ENCODE measurements at places on chromosomes 3 and 15. TPM values are rescaled to one million over a fixed set of nuclear protein-coding genes. Genes with fewer than 3 reads are reported as not detected.

Gene KLHL24
- polyA plus RNA-seq: 5.9 TPM

Gene NRROS
- polyA plus RNA-seq: 2.3 TPM

Gene PLCH1
- 8.1 TPM for polyA plus RNA-seq

Gene STRIT1
- 1.6 TPM for polyA plus RNA-seq

Gene TRH
- 0.10 TPM for polyA plus RNA-seq

Gene SKOR1
- not detected for polyA plus RNA-seq

Gene ADGRG7
- not detected for polyA plus RNA-seq

Gene SLC12A1
- 0.57 TPM for polyA plus RNA-seq

Gene MYL3
- polyA plus RNA-seq: 1.0 TPM

Gene TRIP4
- 16.0 TPM for polyA plus RNA-seq

Gene ARPC4
- polyA plus RNA-seq: 71.9 TPM

Gene PTX3
- 1.2 TPM for polyA plus RNA-seq

Gene SCAPER
- polyA plus RNA-seq: 10.9 TPM

Gene LRRC58
- polyA plus RNA-seq: 5.8 TPM

Gene CACNA2D2
- 4.7 TPM for polyA plus RNA-seq

Gene SLC51B
- not detected for polyA plus RNA-seq

Gene GPR149
- polyA plus RNA-seq: not detected

Gene RPL39L
- polyA plus RNA-seq: 155 TPM

Gene SLC7A14
- 0.82 TPM for polyA plus RNA-seq

Gene TMEM212
- not detected for polyA plus RNA-seq

Gene TRPM1
- 0.17 TPM for polyA plus RNA-seq

Gene AGTR1
- polyA plus RNA-seq: 0.16 TPM

Gene SKIL
- polyA plus RNA-seq: 141 TPM

Gene SLC28A2
- 0.14 TPM for polyA plus RNA-seq

Gene CLDN1
- polyA plus RNA-seq: 2.7 TPM

Gene NDUFAF3
- 122 TPM for polyA plus RNA-seq

Gene ARGFX
- not detected for polyA plus RNA-seq

Gene RPP14
- polyA plus RNA-seq: 10.5 TPM
